ENCODE measurements at places on chromosomes 7 and 10.

DNA sequence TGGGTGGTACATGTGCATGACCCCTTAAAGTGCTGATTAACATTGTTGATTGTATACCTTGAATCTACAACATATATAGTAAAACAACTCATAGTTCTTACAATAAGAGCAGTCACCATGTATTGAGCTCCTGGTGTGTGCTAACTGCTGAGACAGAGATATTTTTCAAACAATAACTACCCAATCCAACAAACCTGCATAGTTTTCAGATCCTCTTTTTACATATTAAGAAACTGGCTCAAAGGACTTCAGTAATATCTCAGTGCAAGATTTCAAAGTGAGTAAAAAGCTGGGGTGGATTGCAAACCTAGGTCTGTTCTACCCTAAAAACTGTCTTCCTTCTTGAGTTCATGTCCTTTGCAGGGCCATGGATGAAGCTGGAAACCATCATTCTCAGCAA, 272.2 kb downstream of the SNX13 start:
- DNase-seq: no peak

- no peak for DNase-seq
These were observed 32.8 kb upstream of the ZNF365 start for GRCh38 chr10:62341419-62341818.

DNA sequence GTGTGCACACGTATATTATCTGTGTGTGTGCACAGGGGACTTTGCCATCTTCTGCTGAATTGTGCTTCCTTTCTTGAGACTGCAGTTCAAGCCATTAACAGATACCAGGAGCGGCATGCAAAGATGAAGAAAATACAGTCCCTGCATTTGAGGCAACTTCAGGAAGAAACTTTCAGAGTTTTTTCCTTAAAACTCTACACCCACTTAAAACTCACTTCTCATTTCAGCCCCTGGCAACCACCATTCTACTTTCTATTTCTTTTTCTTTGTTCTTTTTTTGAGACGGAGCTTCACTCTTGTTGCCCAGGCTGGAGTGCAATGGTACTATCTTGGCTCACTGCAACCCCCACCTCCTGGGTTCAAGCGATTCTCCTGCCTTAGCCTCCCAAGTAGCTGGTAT, 448.9 kb upstream of the ZMIZ1 start:
- DNase-seq: no peak

- DNase-seq: no peak
These were observed 336.8 kb downstream of the ARL4A start for GRCh38 chr7:13024121-13024674.

GRCh38 chr10:4151466-4151865, 366.5 kb upstream of the KLF6 start:
- no peak for DNase-seq

DNA sequence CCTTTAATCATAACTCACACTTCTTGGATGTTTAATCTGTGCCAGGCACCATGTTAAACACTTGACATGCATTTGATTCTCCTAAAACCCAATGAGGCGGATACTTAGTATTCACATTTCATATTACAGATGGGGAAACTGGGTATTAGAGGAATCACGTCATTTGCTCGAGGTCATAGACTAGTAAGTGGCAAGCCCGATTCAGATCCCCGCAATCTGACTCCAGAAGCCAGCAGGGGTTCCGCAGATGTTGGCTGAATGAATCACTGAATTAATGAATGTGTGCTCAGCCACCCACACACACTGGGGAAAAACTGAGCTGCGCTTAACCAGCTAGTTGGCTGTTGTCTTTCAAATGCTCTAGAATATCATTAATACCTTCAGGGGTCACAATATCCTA, 22.5 kb upstream of the ENO4 start:
- no peak for DNase-seq

- DNase-seq: no peak
These were observed 12.7 kb upstream of the TMEM273 start for GRCh38 chr10:49200854-49201253.

- no peak for DNase-seq
These were observed 167.9 kb upstream of the PFKP start for GRCh38 chr10:2899246-2899951.

DNA sequence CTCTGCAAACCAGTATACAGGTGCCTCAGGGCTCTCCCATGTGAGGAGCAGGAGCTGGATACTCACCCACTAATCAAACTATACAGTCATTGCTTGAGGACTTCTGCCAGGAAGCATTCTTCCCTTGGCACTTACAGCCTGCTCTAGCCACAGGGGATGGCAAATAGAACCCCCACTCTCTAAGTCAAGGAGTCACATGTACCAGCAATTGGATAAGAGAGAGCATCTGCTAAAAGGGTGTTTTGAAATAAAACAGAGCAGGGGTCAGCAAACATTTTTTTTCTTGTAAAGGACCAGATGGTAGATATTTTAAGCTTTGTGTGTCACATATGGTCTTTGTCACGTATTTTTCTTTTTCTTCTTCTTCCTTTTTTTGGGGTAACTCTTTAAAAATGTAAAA, 865.2 kb upstream of the GHITM start:
- no peak for DNase-seq

DNA sequence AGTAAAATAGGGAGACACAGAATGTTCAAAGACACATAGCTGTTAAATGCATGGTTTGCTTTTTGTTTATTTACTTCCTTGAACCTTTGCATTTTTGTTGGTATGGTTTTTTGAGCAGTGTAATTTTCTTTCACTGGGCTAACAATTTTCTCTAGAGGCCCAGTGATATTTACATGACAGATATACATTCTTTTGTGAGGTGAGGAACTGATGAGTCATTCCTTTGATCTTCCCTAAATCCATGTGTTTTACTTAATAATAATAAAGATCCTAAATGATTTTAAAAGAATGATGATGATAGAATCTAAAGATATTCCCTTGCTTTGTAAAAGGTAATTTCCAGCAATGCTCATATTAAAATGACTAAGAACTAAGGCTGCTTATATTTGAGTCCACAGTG, 188.5 kb upstream of the ANK3 start:
- DNase-seq: no peak

DNA sequence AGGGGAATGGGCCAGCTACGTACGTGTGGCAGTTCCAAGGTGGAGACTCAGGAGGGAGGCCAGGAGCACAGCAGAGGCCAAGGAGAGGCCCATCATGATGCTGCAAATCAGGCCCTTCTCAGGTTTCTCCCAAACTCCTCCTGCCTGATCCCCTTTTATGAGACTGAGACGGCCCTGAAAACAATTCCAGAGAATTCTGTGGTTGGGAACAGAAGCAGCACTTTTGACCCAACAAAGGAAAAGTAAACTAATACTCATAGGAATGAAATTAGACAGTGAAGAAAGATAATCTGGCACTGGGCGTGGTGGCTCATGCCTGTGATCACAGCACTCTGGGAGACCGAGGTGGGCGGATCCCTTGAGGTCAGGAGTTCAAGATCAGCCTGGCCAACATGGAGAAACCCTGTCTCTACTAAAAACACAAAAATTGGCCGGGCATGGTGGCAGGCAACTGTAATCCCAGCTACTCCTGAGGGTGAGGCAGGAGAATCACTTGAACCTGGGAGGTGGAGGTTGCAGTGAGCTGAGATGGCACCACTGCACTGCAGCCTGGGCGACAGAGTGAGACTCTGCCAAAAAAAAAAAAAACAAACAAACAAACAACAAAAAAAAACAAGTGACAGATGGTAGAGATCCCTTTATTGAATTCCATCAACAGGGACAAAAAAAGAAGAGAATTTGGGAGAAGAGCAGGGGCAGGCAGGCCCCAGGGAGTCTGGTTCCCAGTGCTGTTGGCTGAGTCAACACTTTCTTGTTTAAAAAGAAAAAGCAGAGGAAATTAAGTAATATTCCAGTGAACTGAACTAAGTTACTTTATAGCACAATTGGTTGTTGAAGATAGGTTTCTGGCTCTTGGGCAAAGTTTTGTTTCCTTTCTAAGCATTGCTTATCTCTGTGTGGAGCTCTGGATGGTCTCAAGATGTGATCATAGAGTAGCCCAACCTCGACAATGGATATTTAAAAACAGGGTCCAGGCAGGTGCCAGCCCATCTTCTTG, at the start of gene CCL26:
Gene CCL26, minus strand, starts transcription at position 131 of the 997 bp plus-strand sequence. Its CDS starts 35 bp downstream, at position 96.
- DNase-seq: no peak

GRCh38 chr7:33356336-33356735, 227.0 kb downstream of the BBS9 start:
- no peak for DNase-seq

GRCh38 chr10:74854610-74855009, 28.2 kb downstream of the KAT6B start:
- no peak for DNase-seq

DNA sequence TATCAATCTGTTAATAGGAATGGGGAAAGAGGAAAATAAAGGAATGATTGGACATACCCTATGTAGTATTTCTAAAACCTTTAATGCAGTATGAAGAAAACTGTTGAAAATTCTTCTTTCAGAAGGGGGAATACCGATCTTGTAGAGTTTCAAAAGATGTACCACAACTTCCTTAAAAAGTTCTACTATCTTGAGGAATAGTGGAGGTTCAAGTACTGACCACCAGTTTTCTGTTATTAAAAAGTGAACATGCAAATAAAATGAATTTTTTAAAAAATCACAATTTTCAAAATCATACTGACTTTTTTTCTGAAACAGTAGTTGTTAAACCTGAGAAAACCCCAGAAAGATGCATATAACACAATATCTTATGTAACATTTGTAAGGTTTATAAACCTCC, 86.5 kb downstream of the HERC4 start:
- DNase-seq: no peak

DNA sequence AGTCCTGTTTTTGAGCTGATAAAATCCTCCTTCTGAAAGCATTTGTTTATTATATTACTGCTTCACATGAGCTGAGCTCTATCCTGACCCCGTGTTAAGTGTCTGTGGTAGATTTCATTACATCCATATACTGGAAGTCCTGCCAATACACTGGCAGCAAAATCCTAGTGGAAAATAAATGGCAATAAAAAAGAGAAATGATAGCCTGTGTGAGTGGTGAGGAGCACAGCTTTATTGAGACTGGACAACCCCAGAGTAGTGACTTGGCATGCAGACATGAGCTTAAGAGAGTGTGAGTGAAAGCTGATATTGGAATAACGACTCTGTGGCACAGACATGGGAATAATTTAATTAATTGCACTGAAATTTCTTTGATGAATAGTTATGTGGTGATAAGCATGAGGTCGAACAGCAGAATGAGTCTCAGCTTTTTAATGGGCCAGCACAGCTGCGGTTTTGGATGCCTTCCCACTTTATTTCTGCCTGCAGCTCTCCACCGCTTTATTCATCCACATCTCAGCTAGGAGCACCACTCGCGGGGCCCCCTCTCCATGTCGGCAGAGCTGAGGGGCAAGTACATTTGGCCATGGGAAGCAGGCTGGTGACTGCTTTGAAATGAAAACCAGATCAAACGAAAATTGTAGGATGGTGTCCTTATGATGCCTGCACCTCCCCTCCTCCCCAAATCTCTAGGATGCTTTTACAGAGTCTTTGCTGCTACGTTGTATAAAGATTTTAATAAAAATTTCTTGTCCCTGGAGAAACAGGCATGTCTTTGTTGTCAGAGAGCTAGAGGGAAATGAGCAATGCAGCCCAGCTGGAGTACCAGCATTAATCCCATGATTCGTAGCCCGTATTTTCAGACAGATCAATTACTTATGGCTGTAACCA, 494.3 kb downstream of the AUTS2 start:
- no peak for DNase-seq
